Stimulated activated CD4-positive, alpha-beta T cell treated with anti-CD3 and anti-CD28 coated beads, Interleukin-1b, Interleukin-23, amount 100 ng/mL, for 24 hours (primary cell): ENCODE measurements at places on chromosomes 2 and 18.

- no peak for DNase-seq
Observed at GRCh38 chr2:112486895-112487294, 4.9 kb downstream of the TTL start.

DNA sequence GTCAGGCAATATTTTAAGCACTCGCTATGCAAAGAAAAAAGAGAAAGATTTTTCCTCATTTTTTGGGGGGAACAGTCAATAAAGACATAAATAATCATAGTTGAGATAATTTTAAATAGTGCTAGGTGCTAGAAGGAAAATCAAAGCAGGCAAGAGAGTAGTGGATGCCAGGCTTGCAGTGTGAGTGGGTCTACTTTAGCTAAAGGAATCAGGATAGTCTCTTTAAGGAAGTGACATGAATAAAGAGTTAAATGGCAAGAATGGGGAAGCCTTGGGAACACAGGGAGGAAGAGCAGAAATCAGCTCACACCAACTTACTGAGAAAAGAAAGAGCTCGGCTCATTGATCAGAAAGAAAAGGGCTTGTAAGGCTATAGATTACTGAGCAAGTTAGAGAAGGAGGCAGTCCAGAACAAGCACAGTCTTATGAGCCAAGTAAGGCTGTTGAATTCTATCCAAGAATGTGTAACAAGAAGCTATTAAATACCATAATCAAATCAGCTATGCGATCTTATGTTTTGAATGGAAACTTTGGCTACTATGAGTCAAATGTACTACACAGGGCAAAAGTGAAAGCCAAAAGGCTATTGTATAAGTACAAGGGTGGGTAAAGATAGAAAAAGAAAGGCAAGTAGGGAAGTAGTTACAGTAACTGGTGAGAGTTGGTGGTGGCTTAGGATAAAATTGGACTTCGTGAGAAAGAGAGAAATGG lies 833.8 kb upstream of the PIK3C3 start:
- no peak for DNase-seq

- no peak for DNase-seq
Observed at GRCh38 chr2:120391911-120392665, 46.2 kb downstream of the INHBB start.

GRCh38 chr18:44871771-44872170 lies 191.1 kb downstream of the SETBP1 start:
- DNase-seq = no peak

DNA sequence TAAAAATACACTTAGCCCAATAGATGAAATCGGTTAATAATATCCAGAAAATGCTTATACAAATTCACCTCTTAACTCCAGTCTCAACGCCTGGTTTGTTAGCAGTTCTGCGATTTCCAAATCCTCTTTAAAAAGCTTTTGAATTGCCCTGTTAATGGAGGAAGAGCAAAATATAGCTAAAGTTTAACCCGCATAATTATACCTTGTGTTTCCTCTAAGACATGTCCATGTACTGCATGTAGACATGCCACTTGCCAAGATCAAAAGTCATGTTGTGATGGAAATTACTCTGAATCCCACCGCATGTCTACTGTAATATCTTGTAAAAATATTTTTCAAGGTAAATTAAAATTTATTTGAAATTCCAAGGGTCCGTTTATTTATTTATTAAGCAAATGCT lies 291.2 kb upstream of the LRP1B start:
- DNase-seq = no peak
